ENCODE measurements at places on chromosomes 1 and 21.

DNA sequence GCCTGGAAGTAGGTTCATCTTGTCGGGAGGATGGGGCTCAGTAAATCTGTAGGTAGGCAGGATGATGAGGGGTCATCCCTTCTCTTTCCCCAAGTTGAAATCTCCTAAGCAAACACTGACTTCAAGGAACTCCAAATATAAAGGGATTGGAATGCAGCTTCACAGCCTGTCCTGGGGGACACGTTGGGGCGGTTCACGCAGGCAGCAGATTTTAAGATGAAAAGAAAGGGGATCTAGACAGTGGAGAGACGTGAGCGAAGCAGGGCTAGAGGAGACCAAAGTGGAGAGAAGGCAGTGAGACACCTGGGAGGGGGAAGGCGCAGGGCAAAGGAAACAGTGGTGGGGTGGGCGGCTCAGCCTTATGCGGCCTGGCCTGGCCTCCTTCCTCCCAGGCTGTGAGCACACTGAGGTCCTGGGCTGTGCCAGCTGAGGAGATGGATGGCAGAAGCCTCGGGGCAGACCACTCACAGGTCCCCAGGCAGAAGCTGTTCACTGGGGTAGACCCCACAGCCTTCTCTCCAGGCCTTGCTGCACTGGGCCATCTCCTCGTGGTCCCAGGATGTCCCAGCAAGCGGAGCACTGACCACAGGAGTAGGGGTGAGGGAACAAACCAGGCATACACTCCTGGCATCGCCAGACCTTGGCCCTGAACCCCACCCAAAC lies 51.7 kb downstream of the TOR1AIP2 start:
- no peak for DNase-seq

DNA sequence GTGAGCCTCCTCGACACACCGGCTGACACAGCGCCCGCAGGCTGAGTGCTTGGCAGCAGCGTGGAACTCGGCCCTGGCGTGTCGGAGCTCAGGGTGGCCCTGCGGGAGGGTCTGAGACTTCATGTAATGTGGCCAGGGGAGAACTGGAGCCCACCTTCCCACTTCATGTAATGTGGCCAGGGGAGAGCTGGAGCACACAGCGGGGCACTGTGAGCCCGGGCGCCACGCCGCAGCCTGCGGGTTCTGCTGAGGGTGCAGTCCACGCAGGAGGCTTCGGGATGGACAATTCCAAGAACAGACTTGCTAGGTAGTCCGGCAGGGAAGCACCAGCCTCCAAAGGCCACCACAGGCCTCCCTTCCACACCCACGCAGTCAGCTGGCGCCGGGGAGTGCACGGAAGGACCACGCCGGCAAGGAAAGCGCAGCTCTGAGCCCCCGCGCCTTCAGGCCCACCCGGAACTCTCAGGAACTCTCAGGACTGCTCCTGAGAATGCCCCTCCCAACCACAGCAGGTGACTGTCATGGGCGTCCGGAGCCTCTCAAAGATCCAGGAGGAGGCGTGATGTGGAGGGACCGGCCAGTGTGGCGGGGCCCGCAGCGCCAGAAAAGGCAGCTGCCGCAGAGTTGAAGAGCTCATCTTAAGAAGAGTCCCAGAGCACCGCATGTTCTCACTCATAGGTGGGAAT lies 19.3 kb upstream of the ADARB1 start:
- no peak for DNase-seq

- DNase-seq: no peak
Observed at GRCh38 chr1:206065547-206066145, 12.7 kb downstream of the RHEX start.

DNA sequence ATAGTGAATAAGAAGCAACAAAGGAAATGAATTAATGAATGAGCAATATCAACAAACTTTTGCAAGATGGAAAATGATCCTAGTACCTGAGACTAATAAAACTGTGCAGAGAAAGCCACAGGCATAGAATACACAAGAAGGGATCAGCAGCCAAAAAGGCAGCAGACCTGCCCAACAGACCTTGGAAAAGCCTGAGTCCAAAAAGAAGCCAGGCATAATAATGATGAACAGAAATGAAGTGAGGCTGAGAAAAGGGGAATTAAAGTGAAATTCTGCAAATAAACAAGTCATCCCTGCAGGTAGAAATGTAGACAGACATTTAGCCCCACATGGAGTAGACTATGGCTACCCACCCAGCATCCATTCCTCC lies 10.3 kb upstream of the PHTF1 start:
- no peak for DNase-seq

DNA sequence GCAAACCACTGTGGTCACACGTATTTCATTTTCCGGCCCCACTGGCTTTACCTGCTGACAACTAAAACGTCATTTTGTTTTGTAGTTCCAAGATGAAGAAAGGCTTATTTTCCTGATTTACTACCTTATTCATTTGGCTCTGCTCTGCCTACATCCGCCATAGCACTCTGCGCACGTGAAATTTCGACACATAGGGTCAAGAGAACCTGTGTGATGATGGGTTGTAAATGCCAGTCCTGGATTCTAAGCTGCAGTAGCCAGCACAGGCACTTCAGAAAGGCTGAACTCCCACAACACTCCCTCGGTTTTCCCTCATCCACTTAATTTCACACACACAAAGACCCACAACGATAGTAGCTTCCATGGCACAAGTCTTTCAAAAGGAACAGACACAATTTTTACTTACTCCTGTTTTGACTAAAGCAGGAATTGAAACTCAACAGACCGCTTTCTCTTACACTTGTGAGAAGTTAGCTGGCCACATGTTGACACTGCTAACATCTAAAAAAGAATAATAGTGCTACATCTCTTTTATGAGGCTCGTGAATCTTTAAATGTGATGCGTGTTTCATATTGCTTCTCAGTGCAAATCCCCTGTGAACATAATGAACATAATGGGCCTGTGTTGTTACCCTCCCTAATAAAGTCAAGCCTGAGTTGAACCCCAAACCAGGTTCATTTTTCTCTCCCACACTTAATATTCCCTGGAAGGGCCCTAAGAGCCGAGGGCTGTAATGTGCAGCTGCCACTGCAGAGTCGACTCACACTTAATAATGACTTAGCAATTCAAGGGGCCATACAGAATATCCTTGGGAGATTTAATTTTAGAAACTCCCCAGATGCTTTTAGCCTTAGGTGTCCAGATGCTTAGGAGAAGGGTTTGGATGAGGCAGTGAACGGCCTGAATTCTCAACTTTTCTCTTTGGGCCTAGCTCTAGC lies 1.5 kb upstream of the RUNX1 start:
- DNase-seq: no peak

GRCh38 chr1:247456021-247456420 lies 1.9 kb downstream of the OR2B11 start:
- DNase-seq: no peak

DNA sequence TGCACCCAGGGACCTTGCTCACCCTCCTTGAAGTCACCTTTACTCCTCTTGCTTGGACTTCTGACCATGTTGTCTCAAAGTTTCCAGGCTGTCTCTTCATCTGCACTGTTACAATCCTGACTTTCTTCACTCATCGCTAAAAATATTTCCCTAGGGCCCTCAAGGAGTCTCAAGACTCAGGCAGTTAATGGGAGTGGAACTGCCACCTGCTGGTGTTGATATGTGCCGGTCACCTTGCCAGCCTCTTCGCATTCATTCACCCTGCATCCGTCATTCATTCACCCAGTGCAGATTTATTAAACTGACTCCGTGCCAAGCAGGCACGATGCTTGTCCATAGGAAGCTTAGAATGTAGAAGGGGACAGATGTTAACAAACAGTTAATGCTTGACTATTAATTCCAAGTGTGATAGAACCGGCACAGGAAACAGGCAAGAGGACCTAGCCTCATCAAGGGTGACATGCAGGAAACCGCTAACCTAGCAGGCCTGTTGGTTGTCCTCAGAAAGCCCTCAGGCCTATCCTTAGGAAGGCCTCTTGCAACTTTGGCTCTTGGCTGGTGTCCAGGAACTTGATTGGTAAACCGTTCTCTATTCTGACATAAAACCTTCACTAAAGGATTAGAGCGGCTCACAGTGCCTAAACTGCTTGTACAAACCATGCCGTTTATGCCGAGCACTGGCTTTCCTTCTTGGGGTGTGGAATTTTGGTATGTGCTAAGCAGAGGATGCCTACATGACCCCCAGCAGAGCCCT lies 342.2 kb downstream of the CAMTA1 start:
- DNase-seq: no peak

- DNase-seq: no peak
Observed at GRCh38 chr1:157725221-157725577, 24.6 kb upstream of the FCRL3 start.

GRCh38 chr21:39863111-39863510 lies 4.1 kb upstream of the PCP4 start:
- DNase-seq: no peak

DNA sequence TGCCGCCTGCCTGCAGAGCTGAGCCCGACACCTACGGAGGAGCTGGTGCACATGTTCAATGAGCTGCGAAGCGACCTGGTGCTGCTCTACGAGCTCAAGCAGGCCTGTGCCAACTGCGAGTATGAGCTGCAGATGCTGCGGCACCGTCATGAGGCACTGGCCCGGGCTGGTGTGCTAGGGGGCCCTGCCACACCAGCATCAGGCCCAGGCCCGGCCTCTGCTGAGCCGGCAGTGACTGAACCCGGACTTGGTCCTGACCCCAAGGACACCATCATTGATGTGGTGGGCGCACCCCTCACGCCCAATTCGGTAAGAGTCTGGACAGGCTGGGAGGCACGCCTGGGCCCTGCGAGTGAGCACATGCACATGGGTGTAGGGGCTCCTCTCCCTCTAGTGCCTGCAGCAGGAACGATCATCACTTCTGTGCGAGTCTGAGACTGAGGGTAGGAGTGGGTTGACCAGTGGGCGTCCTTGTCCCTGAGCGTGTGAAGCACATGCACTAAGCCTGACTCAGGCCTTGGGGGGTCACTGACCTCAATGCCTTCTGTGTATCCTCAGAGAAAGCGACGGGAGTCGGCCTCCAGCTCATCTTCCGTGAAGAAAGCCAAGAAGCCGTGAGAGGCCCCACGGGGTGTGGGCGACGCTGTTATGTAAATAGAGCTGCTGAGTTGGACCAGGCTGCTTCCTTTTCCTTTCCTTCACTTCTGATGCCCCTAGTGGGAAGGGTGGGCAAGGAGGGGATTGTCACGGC lies 6.9 kb downstream of the DMAP1 start:
- DNase-seq: no peak

GRCh38 chr21:44644878-44645277 lies 1.3 kb upstream of the KRTAP10-11 start:
- DNase-seq: no peak

- no peak for DNase-seq
Observed at GRCh38 chr1:58466630-58467241, 79.8 kb downstream of the OMA1 start.

- DNase-seq: no peak
Observed at GRCh38 chr1:242629396-242629795, 104.9 kb upstream of the PLD5 start.

DNA sequence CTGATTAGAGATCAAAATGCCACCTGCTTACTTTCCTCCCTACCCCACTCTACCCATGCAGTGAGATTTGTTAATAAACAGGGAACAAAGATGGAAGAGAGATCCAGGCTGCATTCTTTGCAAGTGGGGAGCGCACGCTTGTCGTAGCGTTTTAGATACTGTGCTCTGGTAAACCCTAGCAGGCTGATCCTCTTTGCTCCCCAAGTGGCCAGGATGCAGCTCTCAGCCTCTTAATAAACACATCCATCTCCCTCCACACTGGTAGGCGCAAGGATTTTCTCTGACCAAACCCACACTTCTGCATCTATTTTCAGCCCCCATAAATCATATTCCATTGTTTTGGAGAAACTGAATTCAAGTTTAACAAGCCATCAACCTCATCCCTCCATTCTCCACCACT lies 2.9 kb downstream of the PGBD5 start:
- DNase-seq: no peak

DNA sequence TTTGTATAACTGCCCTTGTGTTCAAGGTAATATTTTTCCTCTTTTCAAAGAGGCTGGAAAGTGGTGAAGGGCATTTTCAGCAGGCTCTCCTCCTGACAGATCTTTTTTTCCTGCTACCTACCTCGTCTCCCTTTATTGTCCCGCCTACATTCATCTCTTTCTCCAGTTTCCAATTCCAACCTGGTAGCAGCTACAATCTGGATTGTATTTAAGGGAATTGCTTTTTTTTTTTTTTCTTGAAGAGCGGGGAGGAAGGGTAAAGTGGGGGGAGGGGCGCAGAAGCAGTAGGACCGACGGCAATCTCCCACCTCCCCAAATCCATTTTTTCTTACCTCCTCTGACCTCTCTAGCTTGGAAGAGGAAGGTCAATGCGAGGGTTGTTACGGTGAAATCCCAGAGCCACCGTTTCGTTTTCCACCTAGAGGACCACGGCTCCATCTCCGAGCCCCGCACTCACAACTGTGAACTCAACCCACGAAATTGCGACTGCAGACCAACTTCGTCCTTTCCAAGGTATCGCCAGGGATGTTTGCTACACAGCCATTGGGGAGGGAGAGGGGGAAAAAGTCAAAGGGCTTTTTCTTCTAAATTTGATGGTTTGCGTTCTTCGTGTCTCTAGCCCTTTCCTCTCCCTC lies 464 bp downstream of the COL11A1 start:
- no peak for DNase-seq

DNA sequence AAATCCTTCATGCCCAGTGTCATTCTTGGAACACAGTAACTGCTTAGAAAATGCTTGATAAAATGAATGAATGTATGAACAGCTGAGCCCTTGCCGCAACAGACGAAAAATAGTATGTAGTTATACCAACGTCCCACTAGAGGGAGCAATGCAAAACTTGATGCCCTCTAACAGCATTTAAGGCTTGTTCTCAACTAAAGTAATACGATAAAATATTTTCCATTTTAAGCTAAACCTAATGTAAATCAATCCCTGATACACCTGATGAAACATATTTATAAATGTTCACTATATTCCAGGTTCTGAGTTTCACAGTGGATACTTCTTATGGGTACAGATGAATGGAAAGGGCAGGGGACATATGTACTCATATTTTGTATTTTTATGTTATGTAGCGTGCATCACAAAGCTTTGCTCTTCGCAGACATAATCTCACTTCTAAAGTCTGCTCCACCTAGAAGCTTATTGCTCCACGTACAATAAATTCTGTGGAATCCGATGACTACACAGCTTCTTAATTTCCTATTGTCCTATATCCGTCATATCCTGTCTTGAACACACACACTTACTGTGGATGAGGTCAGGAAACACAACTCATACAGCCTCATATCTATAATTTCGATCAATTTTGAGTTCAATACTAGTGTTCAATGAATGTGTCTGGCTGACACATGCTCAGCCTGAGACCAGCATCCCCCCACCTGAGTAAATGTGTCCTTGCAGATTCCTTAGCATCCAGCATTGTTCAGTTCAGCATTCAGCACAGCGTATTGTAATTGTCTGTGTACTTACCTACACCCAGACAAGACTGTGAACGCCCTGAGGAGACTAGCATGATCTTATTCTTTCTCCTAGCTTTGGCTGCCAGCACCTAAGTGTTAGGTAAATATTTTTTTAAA lies 4.4 kb upstream of the UTP25 start:
- peak; percentile 61 for DNase-seq

DNA sequence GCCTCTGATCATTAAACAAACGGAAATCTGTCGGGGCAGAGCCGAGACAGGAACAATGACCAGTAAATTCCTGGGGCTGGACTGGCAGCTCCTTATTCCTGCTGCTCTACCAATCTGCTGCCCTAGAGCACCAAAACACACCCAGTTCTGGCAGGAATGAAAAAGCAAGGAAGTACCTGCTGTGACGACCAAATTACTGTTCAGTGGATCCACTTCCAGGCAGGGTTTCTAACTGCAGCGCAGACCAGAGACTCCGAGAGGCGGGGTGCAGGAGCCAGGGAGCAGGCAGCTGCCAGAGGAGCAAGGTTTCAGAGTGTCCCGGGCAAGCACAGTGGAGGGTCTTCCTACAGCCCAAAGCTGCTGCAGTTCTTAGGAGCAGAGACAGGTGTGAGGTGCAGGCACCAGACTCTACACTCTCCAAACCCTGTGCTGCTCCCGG lies 32.4 kb downstream of the KANK4 start:
- DNase-seq: no peak

Data from fibroblast of the conjunctiva (primary cell).